ENCODE measurements at places on chromosomes 2 and 18.
A peak's percentile ranks its signal among the peaks of the same experiment; 100 is the strongest.

DNA sequence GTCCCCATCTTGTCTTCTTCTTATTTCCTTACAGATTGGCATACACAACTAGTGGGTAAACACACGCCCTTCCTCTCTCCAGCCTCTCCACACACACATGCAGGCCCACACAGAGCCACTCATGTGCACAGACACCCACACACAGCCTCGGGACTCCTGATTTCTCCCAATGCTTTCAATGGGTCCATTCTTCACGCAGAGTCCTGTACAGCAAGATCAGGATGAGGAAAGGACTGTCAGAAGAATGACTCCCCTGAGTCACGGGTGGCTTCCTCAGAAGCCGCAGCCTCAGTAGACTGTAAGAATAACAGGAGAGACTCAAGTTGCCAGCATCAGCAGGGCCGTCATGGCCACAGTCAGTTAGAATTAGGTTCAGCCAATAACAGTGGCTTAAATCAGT is 109.1 kb upstream of the GLI2 start:
- DNase-seq, result peak; percentile 8

- DNase-seq, result no peak
Observed at GRCh38 chr2:129604560-129604959, 374.9 kb upstream of the RAB6C start.

DNA sequence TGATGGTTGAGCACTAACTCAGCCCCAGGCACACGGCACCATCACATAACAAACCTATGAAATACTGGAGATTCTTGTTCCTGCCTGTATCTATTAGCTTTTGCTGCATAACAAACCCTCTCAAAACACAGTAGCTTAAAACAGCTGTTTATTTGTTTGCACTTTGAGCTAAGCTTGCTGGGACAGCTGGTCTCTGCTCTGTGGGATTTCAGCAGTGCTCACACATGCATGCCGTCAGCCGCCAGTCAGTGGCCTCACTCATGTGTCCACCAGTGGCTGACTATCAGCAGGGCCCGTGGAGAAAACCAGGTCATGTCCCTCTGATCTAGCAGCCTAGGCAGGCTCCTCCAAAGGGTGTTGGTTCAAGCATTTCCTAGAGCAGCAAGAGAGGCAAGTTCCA is 52.8 kb upstream of the RAB12 start:
- no peak for DNase-seq

GRCh38 chr2:135984199-135985017 is 1.0 kb downstream of the DARS1 start:
- no peak for DNase-seq

DNA sequence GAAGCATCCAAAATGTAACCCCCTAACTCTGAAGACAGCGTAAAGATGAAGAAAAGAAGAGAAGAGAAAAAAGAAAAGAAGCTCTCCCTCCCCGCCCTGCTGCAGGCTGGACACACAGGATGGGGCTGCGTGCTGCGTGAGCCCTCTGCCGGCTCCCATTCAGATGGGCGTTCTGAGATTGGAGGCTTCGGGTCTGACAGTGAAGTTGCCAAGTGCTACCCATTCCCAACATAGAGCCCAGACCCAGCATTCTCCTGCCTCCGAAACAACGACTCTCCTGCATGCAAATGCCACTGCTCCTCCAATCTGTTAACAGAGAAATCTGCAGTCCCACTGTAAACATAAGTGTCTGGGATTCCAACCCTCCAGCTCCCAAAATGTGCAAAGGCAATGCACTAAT is 234.9 kb downstream of the BCL11A start:
- DNase-seq, result no peak

DNA sequence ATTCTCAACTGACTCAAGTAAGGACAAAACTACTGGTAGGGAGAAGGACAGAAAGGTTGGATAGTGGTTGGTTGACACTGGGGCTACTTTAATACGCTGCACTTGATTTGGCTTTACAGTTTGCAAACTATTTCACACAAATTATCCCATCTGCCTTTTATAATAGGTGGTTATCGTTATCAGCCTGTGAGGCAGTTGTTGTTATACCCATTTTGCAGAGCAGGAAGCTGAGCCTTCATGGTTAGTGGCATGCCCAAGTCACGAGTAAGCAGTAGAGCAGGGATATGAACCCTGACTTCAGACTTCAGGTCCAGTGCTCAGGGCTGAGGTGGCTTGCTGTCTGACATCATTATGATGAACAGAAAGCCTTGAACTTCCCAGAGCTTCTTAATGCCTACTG is 5.3 kb downstream of the CTIF start:
- DNase-seq, result no peak

DNA sequence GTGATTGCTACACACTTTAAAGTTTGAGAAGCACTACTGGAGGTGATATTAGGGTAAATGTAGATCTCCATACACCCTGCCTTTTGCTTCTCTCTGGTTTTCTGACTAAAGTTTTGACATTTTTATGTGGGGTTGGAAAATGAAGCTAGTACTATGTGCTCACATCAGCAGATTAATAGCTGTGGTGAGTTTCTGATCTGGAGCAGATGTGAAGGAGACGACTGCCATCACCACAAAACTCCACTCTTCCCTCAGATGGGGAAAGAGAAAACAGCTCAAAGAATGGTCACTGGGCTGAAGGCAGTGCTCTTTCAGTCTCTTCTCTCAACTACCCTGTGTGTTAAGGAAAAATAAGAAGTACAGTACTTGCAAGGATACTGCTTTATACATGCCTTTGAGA is 37.2 kb downstream of the PLEKHA3 start:
- no peak for DNase-seq

GRCh38 chr2:177983183-177983788 is 89.3 kb downstream of the PDE11A start:
- peak; percentile 26 for DNase-seq

- DNase-seq, result peak; percentile 50
Observed at GRCh38 chr2:119864318-119864717, 104.6 kb downstream of the PTPN4 start.

DNA sequence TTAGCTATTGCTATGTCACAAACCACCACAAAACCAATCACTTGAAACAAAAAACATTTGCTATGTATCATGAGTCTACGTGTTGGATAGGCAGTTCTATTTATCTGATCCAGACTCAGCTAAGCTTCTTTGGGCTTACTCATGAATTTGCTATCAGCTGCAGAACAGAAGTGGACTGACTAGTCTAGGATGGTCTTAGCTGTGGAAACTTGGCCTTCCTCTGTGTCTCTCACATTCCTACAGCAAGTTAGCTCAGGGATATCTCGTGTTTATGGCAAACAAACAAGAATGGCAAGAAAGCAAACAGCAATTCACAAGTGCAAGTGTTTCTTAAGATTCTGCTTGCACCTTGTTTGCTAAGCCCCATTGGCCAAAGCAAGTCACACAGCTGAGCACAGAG is 288.0 kb upstream of the TNP1 start:
- no peak for DNase-seq

GRCh38 chr2:236380051-236380612 is 115.9 kb upstream of the ASB18 start:
- DNase-seq, result no peak

- DNase-seq, result no peak
Observed at GRCh38 chr2:37767046-37767445, 95.6 kb upstream of the CDC42EP3 start.

GRCh38 chr2:98269830-98270229 is 76.4 kb upstream of the CNGA3 start:
- DNase-seq, result no peak

GRCh38 chr2:118918017-118918416 is 24.0 kb upstream of the MARCO start:
- DNase-seq, result peak; percentile 41

- DNase-seq, result no peak
Observed at GRCh38 chr2:150485114-150485870, 2.2 kb downstream of the RND3 start.

DNA sequence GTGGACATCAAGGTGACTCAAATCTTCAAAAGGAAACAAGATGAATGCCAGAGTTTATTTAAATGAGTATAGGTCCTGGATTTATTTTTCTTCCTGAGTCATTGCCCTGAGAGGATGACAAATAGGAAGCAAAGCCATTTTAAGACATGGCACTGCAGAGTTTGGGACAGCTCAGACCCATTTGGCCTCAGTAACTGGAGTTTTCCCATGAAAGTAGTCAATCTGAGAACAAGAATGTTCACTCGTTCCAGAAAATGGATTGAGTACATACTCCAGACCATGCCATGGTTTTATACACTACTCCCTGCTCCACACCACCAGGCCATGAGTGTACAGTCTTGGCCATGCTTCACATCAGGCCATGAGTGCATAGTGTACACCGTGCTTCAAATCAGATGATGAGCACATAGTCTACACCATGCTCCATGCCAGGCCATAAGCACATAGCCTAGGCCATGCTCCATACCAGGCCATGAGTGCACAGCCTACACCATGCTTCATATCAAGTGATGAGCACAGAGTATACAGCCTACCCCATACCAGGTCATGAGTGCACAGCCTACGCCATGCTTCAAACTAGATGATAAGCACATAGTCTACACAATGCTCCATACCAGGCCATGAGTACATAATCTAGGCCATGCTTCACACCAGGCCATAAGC is 202.4 kb downstream of the FBXO15 start:
- DNase-seq, result no peak

- no peak for DNase-seq
Observed at GRCh38 chr2:179444056-179444455, 179.4 kb upstream of the SESTD1 start.

DNA sequence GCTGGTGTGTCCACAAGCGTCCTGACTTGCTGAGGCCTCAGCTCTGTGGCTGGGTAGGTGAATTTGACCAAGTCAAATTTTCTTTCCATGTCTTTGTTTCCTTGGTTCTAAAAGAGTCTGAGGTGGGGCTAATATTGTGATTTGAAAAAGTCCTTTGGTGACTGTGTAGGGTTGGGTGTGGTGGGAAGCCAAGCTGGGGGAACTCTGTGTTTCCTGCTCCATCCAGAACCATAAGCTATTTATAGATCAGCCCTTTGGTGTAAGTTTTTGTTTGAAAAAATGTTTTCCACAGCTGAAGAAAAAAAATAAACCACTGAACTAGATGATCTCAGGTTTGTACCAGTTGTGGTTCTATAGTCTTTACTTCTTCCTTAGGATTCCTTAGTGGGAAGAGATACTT is 462.7 kb downstream of the TGIF1 start:
- no peak for DNase-seq

- no peak for DNase-seq
Observed at GRCh38 chr2:12577091-12577490, 139.6 kb upstream of the TRIB2 start.

DNA sequence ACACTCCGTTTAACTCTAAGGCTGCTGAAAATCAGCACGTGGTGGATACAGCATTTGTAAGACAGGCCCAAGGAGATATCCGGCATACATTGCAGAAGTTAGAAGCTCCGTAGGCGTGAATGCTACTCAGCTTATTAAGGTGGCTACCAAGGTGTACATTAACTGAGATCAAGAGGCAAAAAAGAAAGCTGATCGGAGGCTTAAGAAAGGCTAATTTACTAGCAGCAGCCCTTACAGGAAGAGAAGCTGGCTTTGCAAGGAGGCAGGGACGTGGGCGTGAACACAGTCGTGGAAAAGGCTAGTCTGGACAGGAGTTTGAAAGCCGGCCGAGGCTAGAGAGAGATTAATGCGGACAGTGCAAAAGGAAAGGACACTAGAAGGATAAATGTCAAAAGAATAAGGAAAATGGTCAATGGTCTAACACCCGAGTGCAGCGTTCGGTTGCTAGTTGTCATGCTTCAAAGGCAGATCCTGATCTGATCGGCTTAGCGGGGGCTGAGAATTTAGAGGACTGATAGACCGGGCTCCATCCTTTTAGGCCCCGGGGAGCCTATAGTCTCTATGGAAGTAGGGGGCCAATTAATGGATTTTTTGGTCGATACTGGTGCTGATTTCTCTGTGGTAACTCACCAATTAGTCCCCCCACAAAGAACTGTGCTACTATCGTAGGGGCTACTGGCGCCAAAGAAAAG is 45.6 kb upstream of the SELENOI start:
- DNase-seq, result peak; percentile 59

- no peak for DNase-seq
Observed at GRCh38 chr2:44980751-44981713, 28.2 kb downstream of the SIX2 start.

DNA sequence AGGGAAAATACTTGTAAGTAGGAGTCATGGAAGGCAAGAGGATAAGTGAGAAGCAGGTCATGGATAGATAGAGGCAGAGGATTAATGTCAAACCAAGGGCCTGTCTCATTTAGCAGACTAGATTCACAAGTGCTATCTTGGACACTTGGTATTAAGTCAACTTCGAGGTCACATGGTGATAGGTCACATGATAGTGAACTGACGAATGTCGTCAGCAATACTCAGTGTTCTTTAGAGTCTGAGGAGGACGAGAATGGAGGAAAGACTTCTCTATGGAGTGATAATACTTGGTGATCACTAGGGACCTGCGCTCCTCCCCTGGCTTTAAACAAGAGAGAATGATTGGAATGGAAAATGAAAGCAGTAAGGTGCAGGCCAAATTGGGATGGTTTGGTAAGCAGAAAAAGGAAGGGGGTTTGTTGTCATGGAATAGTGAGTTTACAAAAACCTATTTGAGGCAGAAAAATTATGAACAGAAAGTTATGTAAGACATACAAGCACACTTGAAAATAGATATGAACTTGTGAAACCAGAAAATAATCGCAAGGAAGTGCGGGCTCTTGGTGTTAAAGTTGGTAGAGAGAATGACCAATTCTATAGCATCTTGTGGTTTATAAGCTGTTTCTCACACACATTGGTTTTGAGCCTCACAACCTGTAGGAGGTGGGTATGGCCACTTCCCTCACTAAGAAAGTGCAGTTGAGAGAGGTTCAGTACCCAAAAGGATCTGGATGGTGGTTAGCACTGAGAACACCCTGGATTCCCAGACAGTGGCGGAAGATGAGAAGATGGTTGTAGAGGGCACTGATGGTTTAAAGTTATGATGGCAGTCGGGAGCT is 141.5 kb downstream of the WDSUB1 start:
- no peak for DNase-seq

DNA sequence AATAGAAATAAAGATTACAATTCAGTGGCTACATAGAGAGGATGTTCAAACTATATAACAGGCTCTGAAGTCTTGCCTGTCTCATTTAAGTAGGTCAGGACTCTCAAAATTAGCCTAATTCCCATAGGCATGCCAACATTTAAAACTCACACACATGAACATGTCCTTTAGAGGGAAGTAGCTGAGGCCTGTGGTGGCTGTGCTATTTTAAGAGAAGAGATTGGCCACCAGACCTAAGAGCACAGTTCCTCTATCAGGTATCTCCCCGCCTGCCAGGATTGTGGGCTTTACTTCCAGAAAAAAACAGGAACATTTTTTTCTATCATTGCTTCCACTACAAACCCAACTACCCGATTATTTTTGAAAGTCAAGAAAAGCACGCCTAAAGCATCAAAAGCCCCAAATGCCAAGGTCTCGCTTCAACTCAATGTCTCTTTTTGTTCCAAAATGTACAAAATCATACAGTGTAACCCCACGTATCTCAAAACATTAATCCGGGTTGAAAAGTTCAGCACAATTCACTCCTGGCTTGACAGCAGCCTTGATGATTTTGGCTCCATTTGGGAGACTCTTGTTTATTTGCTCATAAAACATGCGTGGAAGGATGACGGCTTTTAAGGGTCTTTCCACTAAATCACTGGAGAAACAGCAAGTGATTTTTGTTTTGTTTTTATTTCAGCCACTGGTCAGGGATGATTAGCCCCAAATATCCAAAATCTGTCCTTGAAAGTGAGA is 15.3 kb downstream of the FHL2 start:
- peak; percentile 74 for DNase-seq
